HS-5 (cell line): ENCODE measurements at places on chromosomes 7 and 10.

DNA sequence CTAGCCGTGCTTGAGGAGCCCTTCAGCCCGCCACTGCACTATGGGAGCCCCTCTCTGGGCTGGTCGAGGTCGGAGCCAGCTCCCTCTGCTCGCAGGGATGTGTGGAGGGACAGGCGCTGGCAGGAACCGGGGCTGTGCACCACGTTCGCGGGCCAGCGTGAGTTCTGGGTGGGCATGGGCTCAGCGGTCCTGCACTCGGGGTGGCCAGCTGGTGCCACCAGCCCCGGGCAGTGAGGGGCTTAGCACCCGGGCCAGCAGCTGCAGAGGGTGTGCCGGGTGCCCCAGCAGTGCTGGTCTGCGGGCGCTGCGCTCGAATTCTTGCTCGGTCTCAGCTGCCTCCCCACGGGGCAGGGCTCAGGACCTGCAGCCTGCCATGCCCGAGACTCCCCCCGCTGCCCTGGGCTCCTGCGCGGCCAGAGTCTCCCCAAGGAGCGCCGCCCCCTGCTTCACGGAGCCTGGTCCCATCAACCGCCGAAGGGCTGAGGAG, 90.8 kb upstream of the NRG3 start:
- DNase-seq: no peak

- no peak for DNase-seq
Observed at GRCh38 chr10:43384252-43385221, 13.1 kb downstream of the FXYD4 start.

GRCh38 chr7:121440857-121441503, 44.9 kb upstream of the FAM3C start:
- DNase-seq: no peak

DNA sequence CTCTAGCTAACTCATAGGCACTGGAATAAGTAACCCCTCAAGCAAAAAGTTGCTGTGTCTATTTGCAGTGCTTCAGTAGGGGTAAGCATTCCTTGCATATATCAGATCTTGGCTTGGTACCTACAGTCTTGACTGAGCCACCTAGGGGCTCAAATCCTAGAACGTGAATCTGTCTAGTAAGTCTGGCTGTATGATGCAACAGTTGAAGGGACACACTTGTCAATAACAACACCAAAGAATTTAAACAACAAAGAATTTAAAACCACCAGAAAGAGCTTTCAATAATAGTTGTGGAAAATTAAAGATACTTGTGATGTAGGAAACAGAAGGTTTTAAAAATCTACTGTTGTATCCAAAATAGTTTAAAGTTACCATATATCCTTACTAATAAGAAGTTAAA, 65.4 kb downstream of the EBLN1 start:
- DNase-seq: no peak
